Vagina (tissue), 2 donors: ENCODE measurements at places on chromosomes 4 and X.

- no peak overlapping the region for H3K27ac ChIP-seq
- peak; percentile 5 for DNase-seq
- H3K36me3 ChIP-seq: no peaks in the 10 kb centered on the region
- no peaks in the 10 kb centered on the region for H3K4me1 ChIP-seq
Observed at GRCh38 chrX:150182161-150182560, 181.0 kb upstream of the MAMLD1 start.

GRCh38 chr4:171710743-171711142 lies 102.5 kb upstream of the GALNTL6 start:
- H3K36me3 ChIP-seq: no peaks in the 10 kb centered on the region
- H3K27ac ChIP-seq: no peak overlapping the region
- no peak overlapping the region for H3K4me3 ChIP-seq
- no peak for DNase-seq

- no peaks in the 10 kb centered on the region for H3K27me3 ChIP-seq
- no peak overlapping the region for H3K27ac ChIP-seq
- no peaks in the 10 kb centered on the region for H3K36me3 ChIP-seq
- H3K4me1 ChIP-seq: peaks cover 20% of the 10 kb centered on the region
Observed at GRCh38 chr4:1730532-1731135, 9.3 kb downstream of the TACC3 start.

GRCh38 chr4:26344901-26345564 lies 24.2 kb downstream of the RBPJ start:
- no peak overlapping the region for H3K27ac ChIP-seq
- no peak for DNase-seq
- no peak overlapping the region for H3K4me3 ChIP-seq
- no peaks in the 10 kb centered on the region for H3K36me3 ChIP-seq
- H3K4me1 ChIP-seq: peaks cover 41% of the 10 kb centered on the region
- H3K27me3 ChIP-seq: no peaks in the 10 kb centered on the region

GRCh38 chr4:128153800-128154199 lies 92.7 kb downstream of the LARP1B start:
- no peak overlapping the region for H3K4me3 ChIP-seq
- no peak overlapping the region for H3K27ac ChIP-seq

GRCh38 chr4:150402871-150403272 lies 179.1 kb upstream of the MAB21L2 start:
- no peak overlapping the region for H3K27ac ChIP-seq
- H3K4me1 ChIP-seq: no peaks in the 10 kb centered on the region
- no peaks in the 10 kb centered on the region for H3K36me3 ChIP-seq
- DNase-seq: no peak
- no peaks in the 10 kb centered on the region for H3K27me3 ChIP-seq
- H3K4me3 ChIP-seq: no peak overlapping the region

GRCh38 chr4:149344436-149344835 lies 471.2 kb downstream of the IQCM start:
- no peak for DNase-seq
- H3K36me3 ChIP-seq: no peaks in the 10 kb centered on the region

DNA sequence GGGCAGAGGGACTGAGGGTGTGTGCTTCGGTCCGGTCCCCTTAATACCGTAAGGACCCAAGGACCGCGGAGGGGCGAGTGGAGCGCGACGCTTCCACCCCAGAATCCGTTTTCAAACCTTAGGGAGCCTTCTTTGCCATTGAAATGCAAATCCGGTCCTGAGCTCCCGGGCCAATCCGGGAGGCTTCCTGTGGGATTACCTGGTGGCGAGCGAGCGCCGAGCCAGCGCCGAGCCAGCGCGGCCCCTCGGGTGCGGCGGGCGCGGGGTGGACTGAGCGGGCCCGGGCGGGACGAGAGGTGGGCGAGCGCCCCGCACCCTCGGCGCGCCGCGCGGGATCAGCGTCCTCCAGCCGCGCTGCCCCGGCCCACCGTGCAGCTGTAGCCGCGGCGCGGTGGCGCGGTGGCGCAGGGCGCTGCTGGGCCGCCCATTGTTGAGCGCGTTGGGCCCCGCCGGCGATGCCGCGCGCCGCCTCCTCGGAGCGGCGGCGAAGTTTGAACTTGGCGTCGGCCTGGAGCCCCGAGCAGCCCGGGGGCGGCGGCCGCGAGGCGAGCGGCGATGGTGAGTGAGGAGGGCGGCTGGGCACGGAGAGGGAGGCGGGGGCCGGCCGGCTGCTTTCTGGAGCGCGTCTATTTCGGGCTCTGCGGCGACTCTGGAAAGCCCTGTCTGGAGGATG lies 208.7 kb downstream of the SOWAHB start:
- H3K36me3 ChIP-seq: no peaks in the 10 kb centered on the region
- H3K27me3 ChIP-seq: no peaks in the 10 kb centered on the region
- peaks cover 21% of the 10 kb centered on the region for H3K4me1 ChIP-seq
- peak overlapping the region; percentile 79 for H3K4me3 ChIP-seq

GRCh38 chrX:113726898-113727297 lies 857.0 kb upstream of the HTR2C start:
- no peaks in the 10 kb centered on the region for H3K4me1 ChIP-seq
- H3K4me3 ChIP-seq: no peak overlapping the region
- H3K27ac ChIP-seq: no peak overlapping the region
- H3K27me3 ChIP-seq: no peaks in the 10 kb centered on the region

DNA sequence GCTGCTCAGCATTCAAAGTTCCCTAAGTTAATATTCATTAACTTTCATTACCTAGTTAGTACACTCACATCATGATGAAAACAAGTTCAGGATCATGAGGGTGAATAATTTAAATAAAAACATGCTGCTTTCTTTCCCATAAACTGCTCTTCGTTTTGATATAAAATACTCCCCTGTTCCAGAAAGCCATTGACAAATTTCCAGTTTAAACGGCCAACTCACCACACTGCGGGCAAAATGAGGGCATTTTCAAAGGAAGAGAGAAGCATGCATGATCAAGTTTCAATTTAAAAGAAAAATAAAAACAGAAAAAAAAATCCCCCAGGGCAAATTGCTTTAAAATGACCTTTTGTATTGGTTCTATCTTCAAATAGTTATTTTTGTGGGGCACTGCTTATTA lies 69.6 kb downstream of the EPHA5 start:
- no peaks in the 10 kb centered on the region for H3K27me3 ChIP-seq
- no peaks in the 10 kb centered on the region for H3K4me1 ChIP-seq
- no peak overlapping the region for H3K27ac ChIP-seq
- no peak overlapping the region for H3K4me3 ChIP-seq

DNA sequence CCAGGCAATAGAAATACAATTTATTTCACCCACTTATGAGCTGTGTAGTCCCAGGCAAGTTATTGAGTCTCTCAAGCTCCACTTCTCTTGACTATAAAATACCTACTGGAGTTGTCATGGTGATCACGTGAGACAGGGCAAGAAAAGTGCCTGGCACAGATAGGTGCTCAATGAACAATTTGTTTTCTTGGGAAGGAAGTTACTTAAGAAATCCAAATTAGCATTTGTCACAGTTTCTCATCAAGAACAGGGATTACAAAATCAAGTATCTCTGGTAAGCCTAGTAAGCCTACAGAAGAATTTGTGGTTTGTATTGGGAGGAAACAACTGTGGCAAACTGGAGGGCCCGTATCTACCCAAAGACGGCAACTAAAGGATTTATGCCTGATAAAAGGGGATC lies 37.5 kb upstream of the RASGEF1B start:
- no peaks in the 10 kb centered on the region for H3K36me3 ChIP-seq
- no peak overlapping the region for H3K4me3 ChIP-seq
- no peak for DNase-seq
- H3K27ac ChIP-seq: no peak overlapping the region
- no peaks in the 10 kb centered on the region for H3K27me3 ChIP-seq

GRCh38 chrX:132063334-132063733 lies 40.2 kb downstream of the STK26 start:
- no peaks in the 10 kb centered on the region for H3K4me1 ChIP-seq
- DNase-seq: no peak
- H3K27ac ChIP-seq: no peak overlapping the region
- H3K4me3 ChIP-seq: no peak overlapping the region
- H3K27me3 ChIP-seq: no peaks in the 10 kb centered on the region

DNA sequence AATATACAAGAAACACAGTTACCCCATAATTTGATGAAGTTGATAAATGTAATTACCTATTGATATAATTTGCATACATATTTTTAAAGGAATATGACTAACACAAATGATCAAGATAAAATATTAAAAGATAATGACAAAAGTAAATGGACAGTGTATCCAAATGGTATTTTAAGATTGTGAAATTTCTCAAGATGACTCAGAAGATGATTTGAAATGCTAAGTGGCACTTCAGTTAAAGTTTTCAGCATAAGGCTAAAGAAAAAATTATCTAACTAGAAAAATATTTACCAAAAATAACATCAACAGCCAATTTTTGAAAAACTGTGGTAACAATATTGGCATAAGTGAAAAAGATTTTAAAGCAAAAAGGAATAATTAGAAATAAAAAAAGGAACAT lies 248.4 kb upstream of the NDST4 start:
- H3K27ac ChIP-seq: no peak overlapping the region
- DNase-seq: no peak
- no peaks in the 10 kb centered on the region for H3K36me3 ChIP-seq
- no peaks in the 10 kb centered on the region for H3K4me1 ChIP-seq

DNA sequence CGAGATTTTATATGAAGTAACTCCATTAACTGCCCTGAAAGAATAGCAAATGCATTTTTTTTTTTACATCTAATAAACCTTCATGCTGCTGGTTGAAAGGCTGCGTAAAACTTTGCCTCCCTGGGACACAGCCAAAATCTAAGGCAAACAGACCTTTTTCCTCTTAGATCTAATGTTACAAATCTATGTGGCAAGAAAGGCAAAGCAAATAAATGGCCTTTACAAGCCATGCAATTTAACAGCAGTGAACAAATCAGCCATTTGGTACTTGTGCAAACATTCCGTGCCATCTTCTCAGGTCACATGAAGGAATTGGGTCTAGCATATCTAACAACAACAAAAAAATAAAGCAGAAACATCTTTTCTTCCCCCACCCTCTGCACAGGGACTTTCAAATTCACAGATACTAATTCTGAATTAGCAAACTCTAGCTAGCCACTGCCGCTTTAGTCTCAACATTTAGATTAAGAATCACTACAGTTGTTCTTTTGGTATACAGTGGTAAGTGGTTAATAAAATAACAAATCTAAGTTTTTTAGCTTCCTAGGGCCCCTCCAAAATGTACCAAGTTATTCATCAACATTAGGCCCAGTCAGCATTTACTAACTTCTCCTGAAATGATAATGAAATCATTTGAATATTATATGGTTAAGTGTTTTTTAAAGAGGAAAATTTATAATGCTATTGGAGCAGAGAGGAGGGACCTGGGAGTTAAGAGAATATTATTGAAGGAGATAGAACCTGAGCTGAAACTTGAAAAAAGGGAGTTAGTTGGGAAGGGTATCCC lies 593.8 kb downstream of the SMARCA1 start:
- H3K4me3 ChIP-seq: no peak overlapping the region
- no peak for DNase-seq
- no peaks in the 10 kb centered on the region for H3K36me3 ChIP-seq
- H3K27me3 ChIP-seq: no peaks in the 10 kb centered on the region
- no peak overlapping the region for H3K27ac ChIP-seq

GRCh38 chr4:143186212-143186611 lies 1.5 kb downstream of the USP38 start:
- no peak for DNase-seq
- no peaks in the 10 kb centered on the region for H3K27me3 ChIP-seq
- peak overlapping the region; percentile 74 for H3K4me3 ChIP-seq
- H3K36me3 ChIP-seq: peaks cover 8% of the 10 kb centered on the region
- peak overlapping the region; percentile 82 for H3K27ac ChIP-seq
- peaks cover 61% of the 10 kb centered on the region for H3K4me1 ChIP-seq

DNA sequence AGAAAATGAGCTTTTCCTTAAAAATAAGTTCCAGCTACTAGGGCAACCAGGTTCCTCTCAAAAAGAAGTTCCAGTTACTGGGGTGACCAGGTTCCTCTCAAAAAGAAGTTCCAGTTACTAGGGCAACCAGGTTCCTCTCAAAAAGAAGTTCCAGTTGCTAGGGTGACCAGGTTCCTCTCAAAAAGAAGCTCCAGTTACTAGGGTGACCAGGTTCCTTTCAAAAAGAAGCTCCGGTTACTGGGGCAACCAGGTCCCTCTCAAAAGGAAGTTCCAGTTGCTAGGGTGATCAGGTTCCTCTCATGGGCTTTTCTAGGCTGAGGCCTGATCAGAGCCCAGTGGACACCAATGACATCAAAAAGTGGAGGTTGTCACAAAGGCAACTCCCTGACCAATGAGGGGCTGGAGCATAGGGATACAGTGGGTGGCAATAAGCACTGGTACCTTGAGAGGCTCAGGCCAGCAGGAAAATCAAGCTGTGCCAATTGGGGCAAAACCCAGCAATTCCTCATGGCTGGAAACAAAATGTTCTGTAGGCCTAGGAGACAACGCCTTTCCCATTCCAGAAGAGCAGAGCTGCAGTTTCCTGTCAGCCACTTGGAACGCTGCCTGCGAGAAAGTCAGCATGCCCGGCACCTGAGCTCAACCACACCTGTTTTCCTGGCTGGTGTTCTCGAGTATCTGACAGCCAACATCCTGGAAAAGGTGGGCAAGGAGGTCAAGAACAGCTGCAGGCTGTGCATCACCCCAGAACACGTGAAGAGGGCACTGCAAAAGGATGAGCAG lies 12.3 kb upstream of the SYTL5 start:
- H3K27me3 ChIP-seq: no peaks in the 10 kb centered on the region
- no peaks in the 10 kb centered on the region for H3K4me1 ChIP-seq
- no peak overlapping the region for H3K27ac ChIP-seq
- H3K36me3 ChIP-seq: no peaks in the 10 kb centered on the region

DNA sequence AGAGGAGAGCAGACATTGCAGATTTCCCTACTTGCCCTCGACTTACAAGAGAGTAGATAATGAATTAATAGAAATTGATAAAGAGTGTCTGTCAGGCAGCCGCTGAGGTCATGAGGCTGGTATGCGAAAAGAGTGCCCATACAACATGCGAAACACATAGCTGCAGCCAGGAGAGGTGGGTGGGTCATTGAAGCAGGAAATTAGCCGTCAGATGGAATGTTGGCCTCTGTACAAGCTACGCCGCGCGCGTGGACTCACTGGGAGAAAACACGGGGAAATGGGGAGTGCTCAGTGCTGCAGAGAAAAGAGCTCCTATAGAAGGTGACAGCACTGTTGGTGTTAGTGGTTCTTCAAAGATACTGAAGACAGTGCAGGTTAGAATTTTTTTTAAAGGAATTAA lies 125.1 kb downstream of the RAPGEF2 start:
- peaks cover 24% of the 10 kb centered on the region for H3K4me1 ChIP-seq
- H3K27ac ChIP-seq: peak overlapping the region; percentile 3
- DNase-seq: no peak
- H3K4me3 ChIP-seq: peak overlapping the region; percentile 9
- no peaks in the 10 kb centered on the region for H3K27me3 ChIP-seq
- no peaks in the 10 kb centered on the region for H3K36me3 ChIP-seq

GRCh38 chr4:146333187-146333894 lies 119.0 kb downstream of the REELD1 start:
- no peak for DNase-seq
- no peak overlapping the region for H3K27ac ChIP-seq
- no peaks in the 10 kb centered on the region for H3K4me1 ChIP-seq
- H3K27me3 ChIP-seq: no peaks in the 10 kb centered on the region
- no peak overlapping the region for H3K4me3 ChIP-seq

DNA sequence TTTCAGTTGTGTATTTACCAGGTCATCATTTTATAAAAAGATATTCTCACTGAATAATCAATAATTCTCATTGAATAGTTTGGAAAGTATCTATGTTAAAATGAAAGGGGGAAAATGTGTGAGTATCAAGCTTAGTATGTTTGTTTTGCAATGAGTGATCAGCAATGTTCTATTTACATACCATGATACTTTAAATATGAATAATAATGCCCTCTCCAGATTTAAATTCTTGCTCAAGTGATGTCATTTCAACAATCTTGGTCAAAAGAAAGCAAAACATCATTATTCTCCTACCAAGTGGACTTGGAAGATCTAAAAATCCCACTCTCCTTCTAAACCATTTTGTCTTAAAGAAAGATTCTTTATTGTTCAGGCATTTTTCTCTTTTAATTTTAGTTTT lies 42.1 kb upstream of the ANKRD50 start:
- no peaks in the 10 kb centered on the region for H3K4me1 ChIP-seq
- H3K36me3 ChIP-seq: no peaks in the 10 kb centered on the region
- no peaks in the 10 kb centered on the region for H3K27me3 ChIP-seq
- H3K4me3 ChIP-seq: no peak overlapping the region
